ENCODE measurements at places on chromosomes 2 and 18.

GRCh38 chr2:117785740-117786139 lies 28.8 kb upstream of the DDX18 start:
- peak; percentile 53 for DNase-seq

GRCh38 chr2:96427917-96428316 lies 77.2 kb downstream of the NEURL3 start:
- peak; percentile 7 for DNase-seq

- peak; percentile 97 for DNase-seq
These were observed 177.3 kb downstream of the HDAC4 start for GRCh38 chr2:239223310-239224198.

- peak; percentile 84 for DNase-seq
These were observed 43.9 kb upstream of the NEMP2 start for GRCh38 chr2:190578158-190579057.

DNA sequence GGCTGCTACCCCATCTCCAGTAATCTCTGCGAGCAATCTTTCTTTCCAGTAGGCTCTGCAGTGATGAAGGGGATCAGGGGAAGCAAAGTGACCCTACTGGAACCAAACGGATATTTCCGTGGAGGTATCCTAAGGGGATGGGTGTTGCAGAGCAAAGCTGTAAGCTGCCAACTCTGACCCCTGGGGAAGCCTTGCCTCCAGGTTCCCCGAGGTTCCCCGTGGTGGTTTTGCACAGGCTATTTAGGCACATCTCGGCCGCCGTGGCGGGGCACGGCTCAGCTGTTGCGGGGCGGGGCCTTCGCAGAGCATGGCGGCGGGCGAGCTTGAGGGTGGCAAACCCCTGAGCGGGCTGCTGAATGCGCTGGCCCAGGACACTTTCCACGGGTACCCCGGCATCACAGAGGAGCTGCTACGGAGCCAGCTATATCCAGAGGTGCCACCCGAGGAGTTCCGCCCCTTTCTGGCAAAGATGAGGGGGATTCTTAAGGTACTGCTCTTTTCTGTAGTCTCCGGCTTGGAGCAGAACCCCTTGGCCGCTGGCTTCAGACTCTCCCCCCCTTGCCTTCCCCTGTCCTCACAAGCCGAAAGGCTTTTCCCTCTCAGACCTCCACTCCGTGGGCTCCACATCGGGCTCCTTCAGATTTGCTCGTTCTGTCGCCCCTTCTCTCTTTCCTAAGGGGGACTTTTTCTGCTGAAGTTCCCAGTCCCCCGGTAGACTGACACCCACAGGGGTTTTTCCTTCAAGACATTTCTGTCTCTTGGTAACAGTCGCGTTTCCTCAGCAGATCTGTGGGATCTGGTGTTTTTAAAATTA lies at the start of gene COMMD1:
COMMD1 (plus strand) TSS at position 303 of the 814 bp plus-strand sequence; CDS start at position 308, 5 bp downstream.
- peak; percentile 60 for DNase-seq

DNA sequence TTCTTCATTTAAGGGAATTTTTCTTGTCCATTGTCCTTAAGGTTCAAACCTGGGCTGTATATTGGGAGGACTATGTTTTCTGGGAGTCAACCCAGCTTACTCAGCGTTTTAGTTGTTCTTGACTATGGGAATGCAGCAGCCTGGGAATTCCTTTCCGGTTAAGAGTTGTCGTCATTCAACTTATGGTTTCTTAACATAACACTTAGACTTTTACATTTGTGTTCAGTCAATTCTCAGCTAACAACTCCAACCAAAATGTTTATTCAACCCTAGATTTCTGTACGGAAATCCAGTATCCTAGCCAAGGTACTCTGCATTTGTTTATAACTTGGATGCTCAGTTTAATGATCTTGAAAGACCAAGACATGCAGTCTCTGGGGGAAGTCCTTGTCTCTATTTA lies 960.9 kb downstream of the CBLN2 start:
- peak; percentile 14 for DNase-seq

DNA sequence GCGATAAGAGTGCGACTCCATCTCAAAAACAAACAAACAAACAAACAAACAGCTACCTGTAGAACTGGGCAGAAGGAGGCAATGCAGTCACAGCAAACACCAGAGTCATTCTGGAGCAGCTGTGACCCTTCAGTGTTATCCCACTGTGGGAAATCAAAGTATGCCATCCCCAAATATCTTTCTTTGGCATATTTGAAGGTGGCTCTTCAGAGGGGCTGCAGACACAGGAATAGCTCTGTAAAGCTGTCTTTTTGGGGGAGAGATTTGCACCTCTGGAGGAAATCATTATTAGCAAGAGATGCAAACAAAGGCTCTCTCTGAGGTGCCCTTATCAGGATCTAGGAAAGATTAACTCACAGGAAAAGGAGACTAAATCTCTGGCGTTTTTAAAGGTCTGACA lies 98.5 kb upstream of the XPO1 start:
- no peak for DNase-seq

GRCh38 chr18:3172097-3172496 lies 47.7 kb downstream of the MYOM1 start:
- no peak for DNase-seq

GRCh38 chr18:8411492-8411891 lies 197.7 kb upstream of the RAB12 start:
- DNase-seq, result no peak

DNA sequence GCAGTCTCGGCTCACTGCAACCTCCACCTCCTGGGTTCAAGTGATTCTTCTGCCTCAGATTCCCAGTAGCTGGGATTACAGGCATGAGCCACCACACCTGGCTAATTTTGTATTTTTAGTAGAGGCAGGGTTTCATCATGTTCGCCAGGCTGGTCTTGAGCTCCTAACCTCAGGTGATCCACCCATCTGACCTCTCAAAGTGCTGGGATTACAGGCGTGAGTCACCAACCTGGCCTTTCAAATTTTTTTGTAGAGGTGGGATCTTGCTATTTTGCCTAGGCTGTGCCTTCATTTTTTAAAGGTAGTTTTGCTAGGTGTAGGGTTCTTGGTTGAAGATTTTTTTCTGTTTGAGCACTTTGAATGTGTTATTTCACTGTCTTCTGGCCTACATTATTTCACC lies 6.2 kb downstream of the HAUS1 start:
- DNase-seq, result no peak

DNA sequence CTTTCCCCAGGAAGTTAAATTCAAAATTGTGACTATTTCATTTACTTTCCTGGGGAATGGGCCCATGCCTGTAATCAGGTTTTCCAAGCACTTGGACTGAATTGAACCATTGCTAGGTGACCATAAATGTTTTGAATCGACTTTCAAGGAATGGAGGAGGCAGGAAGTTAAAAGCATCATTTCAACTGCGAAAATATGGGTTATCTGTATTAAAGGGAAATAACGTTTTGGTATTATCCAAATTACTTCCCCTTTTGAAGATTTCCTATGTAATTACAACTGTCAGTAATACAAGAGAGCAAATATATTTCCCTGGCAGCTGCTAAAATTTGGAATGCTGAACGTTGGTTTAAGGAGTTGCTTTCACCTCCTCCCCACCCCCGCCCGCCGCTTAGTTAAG lies 19.0 kb downstream of the PNO1 start:
- DNase-seq, result no peak

GRCh38 chr2:132936261-132936660 lies 266.3 kb upstream of the LYPD1 start:
- DNase-seq, result peak; percentile 51

- DNase-seq, result no peak
These were observed 2.5 kb upstream of the RAB27B start for GRCh38 chr18:54825601-54826344.

DNA sequence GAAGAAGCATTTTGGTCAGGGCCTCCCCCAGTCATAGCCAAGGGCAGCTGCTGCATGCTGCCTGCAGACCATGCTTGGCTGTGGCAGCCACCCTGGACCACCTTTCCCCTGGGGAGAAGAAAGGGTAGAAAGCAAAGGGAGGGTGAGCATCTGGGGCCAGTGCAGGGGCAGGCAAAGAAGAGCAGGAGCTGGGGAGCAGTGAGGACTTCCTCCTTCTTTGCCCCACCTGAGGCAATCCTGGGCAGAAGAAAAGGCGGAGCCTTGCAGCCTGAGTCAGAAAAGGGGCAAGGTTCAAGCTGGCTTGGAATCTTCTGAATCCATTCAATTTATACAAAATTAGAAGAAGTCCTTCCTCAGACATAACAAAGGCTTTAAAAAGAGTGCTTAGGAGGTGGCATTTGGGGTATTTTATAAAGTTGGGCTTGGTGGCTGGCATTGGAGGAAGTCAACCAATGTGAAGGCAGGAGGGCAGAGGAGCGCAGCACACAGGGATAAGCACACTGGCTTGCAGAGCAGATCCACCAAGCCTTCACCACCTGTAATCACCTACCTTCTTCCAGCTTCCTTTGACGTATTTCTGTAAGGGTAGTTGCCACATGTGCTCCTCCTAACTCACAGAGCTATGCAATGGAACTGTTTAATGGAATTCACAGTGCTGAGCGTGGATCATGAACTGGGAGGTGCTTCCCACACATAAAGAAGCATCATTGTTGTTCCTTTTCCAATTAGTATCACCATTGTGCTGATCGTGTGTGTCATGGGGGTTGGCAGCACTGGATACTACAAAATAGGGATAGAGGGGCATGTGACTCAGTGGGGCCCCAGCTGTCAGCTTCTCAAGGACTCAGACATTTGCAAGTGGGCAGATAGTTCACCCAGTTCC lies 154.4 kb upstream of the EPAS1 start:
- DNase-seq, result no peak

- peak; percentile 92 for DNase-seq
These were observed 88.9 kb downstream of the TMEM185B start for GRCh38 chr2:120134263-120134662.

DNA sequence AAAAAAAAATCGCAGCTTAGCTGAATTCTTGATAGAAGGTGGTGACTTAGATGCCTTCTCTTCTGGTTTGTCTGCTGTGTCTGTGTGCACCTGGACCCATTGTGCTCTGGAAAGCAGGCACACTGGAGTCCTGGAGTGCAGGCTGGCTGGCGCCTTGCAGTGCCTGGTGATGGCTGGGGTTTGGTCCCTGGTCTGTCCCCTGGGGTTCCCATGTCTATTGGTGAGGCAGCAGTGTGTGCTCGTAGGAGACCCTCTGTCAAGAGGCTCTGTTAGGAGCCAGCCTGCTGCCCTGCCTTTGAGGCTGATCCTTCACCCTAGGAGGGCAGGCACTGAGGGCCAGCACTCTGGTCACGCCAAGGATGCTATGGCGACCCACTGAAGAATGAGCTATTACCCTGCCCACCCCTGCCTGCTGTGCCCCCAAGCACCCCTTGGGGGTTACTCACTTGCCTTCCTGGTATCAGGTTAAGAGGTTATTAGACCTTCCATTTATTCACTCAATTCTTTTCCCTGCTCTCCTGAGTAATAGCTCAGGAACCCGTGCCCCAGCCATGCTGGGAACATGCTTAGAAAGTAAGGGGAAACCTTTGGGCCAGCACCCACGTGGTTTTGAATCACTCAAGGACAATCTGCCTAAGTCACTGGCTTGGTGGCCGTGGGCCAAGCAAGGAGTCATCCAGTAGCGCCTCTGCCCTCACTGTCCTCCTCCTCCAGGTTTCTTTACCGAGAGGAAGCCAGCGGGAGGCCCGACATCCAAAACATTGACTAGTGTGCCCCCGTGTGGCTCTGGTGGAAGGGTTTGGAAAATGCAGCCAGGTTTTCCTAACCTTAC lies 284.5 kb downstream of the PRKCE start:
- DNase-seq, result peak; percentile 98

- no peak for DNase-seq
These were observed 58.6 kb upstream of the OTOF start for GRCh38 chr2:26536371-26537068.

DNA sequence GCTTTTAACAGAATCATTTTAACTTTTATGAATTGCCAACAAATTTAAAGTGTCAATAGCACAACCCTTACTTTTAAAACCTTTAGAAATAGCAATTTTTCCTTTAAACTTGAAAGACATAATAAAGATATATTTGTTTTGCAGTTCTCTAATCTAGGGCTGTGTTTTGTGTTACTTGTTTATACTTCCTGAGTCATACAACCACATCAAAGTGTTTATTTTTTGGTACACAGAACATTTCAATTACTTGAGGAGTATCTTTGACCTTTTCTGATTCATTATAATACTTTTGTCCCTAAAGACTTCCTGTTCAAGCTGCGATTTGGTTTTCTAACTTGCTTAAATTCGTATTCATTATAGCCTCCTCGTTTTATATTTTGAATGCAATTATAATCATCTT lies 21.8 kb downstream of the TYW5 start:
- no peak for DNase-seq

DNA sequence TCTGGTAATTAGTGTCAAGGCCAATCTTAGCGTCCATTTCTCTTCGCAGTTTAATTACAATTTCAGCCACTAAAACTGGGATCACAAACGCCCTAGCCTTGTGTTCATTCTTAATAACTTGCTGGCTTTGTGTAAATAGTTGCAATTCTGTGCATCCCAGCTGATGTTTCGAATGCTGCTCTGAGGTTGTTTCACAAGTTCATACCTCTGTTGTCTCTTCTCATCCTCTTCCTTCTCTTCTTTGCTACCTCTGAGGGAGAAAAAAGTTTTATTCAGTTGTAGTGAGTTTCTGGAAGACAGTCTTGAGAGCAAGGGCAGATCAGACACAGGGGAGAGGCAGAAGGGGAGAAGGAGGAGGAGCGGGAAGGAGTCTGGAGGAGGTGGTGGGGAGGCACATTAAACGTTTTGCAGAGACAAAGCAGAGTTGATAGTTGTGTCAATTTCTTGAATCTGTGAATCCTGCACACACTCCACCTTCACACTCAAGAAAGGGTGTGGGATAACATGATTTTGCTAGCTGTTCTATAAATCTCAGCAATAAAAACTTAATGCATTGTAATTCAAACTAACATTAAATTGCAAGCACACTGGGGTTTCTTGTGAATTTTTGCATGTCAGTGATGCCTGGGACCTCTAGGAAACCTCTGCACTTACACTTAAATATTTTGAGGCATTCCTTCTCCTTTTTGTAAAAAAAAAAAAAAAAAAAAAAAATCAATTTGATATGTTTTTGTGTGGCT lies 6.8 kb downstream of the MEIS1 start:
- DNase-seq, result peak; percentile 61

DNA sequence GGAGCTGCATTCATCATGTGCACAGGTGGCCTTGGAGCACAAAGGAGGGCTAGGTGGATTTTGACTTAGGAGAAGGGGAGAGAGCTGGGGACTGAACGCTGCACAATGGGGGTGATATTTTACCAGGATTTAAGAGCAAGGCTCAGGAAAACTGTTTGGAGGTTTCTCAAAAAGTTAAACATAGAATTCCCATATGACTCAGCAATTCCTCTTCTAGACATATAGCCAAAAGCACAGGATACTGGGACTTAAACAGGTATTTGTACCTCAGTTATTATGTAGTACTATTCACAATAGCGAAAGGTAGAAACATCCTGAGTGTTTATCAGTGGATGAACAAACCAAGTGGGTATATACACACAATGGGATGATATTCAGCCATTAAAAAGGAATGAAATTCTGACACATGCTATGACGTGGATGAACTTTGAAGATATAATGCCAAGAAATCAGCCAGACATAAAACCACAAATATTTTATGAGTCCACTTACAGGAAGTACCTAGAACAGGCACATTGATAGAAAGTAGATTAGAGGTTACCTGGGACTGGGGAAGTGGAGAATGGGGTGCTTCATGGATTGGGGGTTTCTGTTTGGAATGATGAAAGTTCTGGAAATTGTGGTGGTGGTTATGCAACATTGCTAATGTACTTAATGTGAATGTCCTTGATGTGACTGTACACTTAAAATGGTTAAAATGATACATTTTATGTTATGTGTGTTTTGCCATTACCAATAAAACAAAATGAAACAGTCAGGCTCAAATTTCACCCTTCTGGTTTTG lies 216.9 kb downstream of the HAUS1 start:
- peak; percentile 76 for DNase-seq
